ENCODE measurements at places on chromosomes 1 and 21. TPM values are rescaled to one million over a fixed set of nuclear protein-coding genes. Genes with fewer than 3 reads are reported as not detected.

ATG4C gene
- polyA plus RNA-seq, result 8.7 TPM

CFHR3 gene
- not detected for polyA plus RNA-seq

BGLAP gene
- 1.7 TPM for polyA plus RNA-seq

RABIF gene
- 9.4 TPM for polyA plus RNA-seq

AURKAIP1 gene
- polyA plus RNA-seq, result 359 TPM

GNG4 gene
- 4.5 TPM for polyA plus RNA-seq

NBPF4 gene
- polyA plus RNA-seq, result not detected

CNKSR1 gene
- polyA plus RNA-seq, result 8.8 TPM

ACBD6 gene
- 30.9 TPM for polyA plus RNA-seq

CASQ1 gene
- not detected for polyA plus RNA-seq

PERM1 gene
- 0.86 TPM for polyA plus RNA-seq

- DNase-seq, result no peak
- no peak overlapping the region for H3K4me3 ChIP-seq
- H3K27me3 ChIP-seq, result no peaks in the 10 kb centered on the region
- H3K4me1 ChIP-seq, result no peaks in the 10 kb centered on the region
- H3K27ac ChIP-seq, result no peak overlapping the region
Observed at GRCh38 chr1:174017231-174017970, 4.8 kb downstream of the RC3H1 start.

GRCh38 chr21:43805275-43805800, 16.0 kb downstream of the RRP1 start:
- peaks cover 9% of the 10 kb centered on the region for H3K36me3 ChIP-seq
- H3K4me1 ChIP-seq, result no peaks in the 10 kb centered on the region
- no peak for DNase-seq
- H3K4me3 ChIP-seq, result no peak overlapping the region
- no peak overlapping the region for H3K27ac ChIP-seq

DNA sequence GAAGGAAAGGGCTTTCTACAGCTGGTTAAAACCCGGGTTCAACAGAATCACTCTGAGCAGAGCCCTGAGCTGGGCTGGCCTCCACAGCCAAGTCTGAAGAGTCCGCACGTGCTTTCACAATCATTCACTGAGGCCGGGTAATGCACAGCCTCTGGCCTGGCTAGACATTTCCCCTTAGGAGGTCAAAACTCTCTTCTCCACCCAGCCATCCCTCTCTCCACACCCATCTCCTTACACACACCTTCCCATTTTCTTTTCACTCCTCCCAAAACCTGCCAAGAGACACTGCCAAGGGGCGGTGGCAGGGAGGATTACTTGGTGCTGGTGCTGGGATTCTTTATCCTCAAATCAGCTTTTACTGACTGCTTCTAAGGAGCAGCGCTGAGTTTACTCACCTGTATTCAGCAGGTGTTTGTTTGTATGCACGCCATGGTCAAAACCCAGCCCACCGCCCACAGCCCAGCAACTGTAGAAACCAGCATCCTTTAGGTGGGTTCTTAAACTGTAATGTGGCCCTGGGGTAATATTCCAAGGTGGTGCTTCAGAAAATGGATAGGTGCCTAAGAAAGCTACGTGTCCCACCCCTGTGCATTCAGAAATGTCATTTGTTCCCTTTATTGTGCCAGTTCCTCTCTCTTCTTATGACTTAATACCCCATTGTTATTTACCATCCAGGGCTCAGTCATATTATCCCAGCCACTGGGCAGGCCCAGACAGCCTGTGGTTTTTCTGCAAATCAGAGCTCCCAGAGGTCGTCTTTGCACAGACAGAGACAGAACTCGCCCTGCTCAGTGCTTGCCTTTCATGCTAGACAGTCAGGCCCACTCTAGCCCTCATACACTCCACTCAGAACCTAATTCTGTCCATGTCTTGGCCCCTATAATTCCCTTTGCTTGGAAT, 80.2 kb downstream of the ADSS2 start:
- H3K27ac ChIP-seq, result no peak overlapping the region
- H3K4me1 ChIP-seq, result no peaks in the 10 kb centered on the region
- no peak for DNase-seq
- H3K36me3 ChIP-seq, result no peaks in the 10 kb centered on the region
- no peak overlapping the region for H3K4me3 ChIP-seq

DNA sequence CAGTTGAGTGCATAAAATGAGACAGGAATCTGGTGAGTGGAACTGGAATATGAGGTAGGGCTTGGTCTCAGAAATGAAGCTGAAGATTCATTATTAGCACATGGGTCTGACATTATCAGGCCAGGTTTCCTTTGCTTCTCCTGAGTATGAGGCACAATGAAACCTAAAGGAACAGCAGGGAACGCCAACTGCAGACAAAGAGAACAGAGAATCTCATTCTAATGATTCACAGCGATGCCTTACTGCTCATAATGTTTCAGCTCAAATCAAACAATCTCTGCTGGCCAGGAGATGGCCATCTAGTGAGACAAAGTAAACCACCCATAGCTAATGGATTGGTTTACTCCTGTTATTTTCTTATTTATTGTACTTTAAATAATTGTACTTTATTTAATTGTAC, 133.5 kb downstream of the C1orf21 start:
- no peak overlapping the region for H3K27ac ChIP-seq
- no peaks in the 10 kb centered on the region for H3K27me3 ChIP-seq
- H3K36me3 ChIP-seq, result no peaks in the 10 kb centered on the region
- no peak for DNase-seq
- no peaks in the 10 kb centered on the region for H3K4me1 ChIP-seq

DNA sequence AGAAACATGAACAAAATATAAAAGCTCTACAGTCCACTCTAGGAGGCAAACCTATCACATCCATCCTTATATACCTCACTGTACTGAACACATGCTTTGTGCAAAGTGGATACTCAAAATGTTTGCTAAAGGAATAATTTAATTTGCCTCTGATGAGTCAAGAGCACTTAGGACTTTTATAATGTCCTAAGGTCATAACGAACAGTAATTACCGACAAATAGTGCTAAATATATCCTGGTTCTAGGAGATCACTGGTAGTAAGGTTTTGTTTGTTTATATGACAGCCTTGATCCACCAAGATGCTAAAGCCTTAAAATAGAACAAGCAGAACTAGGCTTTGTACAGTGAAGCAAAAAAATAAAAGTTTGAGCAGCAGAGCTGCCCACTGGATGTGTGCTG, 70.6 kb downstream of the GADD45A start:
- H3K27me3 ChIP-seq, result no peaks in the 10 kb centered on the region
- no peak for DNase-seq
- no peak overlapping the region for H3K4me3 ChIP-seq
- H3K4me1 ChIP-seq, result peaks cover 19% of the 10 kb centered on the region

GRCh38 chr1:72481420-72481970, 199.2 kb upstream of the NEGR1 start:
- H3K27ac ChIP-seq, result no peak overlapping the region
- H3K4me1 ChIP-seq, result no peaks in the 10 kb centered on the region
- no peaks in the 10 kb centered on the region for H3K36me3 ChIP-seq
- no peak overlapping the region for H3K4me3 ChIP-seq

GRCh38 chr1:102952400-102952799, 155.9 kb downstream of the COL11A1 start:
- no peak overlapping the region for H3K4me3 ChIP-seq
- H3K27me3 ChIP-seq, result no peaks in the 10 kb centered on the region
- no peaks in the 10 kb centered on the region for H3K36me3 ChIP-seq

DNA sequence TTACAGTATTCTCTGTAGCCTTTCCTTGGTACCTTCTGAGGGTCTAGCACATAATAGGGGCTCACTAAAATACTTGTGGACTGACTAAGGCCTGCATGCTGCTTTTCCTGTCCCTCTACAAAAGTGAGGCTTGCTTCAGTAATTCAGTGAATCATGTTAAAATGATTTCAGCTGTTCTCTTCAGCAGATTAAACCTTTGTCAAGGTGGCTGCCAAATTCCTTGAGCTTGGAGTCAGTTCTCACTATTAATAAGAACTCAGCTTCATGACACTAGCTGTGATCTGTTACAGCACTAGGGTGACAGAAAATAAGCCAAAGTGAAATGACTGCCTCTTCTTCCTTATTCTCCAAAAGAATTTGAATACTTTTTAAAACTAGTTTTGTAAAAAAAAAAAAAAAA, 128.8 kb downstream of the KCNN3 start:
- no peaks in the 10 kb centered on the region for H3K27me3 ChIP-seq
- H3K27ac ChIP-seq, result no peak overlapping the region
- H3K36me3 ChIP-seq, result no peaks in the 10 kb centered on the region

- no peak overlapping the region for H3K27ac ChIP-seq
- DNase-seq, result no peak
- H3K4me3 ChIP-seq, result no peak overlapping the region
- no peaks in the 10 kb centered on the region for H3K4me1 ChIP-seq
- H3K36me3 ChIP-seq, result no peaks in the 10 kb centered on the region
Observed at GRCh38 chr1:44609768-44610526, 64.3 kb downstream of the TMEM53 start.

DNA sequence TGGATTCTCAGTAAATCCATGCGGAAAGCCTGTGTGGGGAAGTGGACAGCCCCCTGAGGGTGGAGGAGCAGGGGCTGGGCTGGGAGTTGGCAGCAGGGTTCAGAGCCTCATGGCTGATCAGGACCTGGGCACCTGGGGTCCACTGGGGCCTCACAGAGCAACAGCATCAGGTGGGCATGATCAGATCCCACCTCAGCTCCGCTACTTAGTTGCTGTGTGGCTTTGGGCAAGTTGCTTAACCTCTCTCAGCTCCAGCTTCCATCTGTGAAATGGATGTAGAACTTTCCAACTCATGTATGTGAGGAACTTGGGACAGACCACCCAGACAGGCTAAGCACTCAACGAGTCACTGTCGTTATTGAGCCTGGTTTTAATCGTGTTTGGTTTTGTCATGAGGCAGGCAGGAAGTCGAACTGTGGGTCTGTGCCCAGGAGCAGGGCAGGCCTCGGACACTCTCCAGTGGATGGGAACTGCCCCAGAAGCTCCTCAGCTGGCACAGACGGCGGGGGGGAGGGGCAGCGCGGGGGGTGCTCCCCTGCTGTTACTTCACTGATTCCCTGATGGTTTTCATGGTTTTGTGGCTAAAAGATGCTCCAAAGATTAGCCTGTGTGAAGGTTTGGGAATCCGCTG, 155.8 kb upstream of the TMEM51 start:
- H3K4me1 ChIP-seq, result peaks cover 45% of the 10 kb centered on the region
- H3K27ac ChIP-seq, result no peak overlapping the region
- no peak for DNase-seq
- H3K36me3 ChIP-seq, result no peaks in the 10 kb centered on the region
- no peaks in the 10 kb centered on the region for H3K27me3 ChIP-seq

DNA sequence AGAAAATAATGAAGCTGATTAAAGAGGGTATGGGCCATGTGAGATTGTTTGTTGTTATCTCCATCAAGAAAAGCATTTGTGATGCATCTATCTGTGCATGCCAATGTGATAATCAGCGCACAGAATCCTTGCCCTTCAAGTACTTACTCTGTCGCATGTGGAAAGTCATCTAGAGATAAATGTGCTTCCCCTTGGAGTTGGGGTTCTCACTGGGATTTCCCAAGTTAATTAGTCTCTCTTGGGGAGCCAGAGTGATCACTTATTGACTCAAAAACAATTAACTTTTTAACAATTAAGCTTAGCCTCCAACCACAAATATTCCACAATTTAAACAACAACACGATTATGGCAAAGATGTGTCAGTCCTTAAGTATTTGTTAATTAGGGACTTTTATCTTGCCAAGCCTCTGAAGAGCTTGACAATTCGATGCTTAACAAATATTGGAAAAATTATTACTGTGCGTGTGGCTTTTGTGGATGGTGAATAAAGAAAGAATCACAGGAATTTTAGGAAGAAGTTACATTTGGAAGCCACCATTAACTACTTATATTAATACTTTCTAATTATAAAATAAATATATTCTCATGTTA, 17.5 kb downstream of the RHOU start:
- no peak overlapping the region for H3K27ac ChIP-seq
- H3K27me3 ChIP-seq, result no peaks in the 10 kb centered on the region
- DNase-seq, result no peak
- H3K4me3 ChIP-seq, result no peak overlapping the region
- no peaks in the 10 kb centered on the region for H3K36me3 ChIP-seq

- H3K27me3 ChIP-seq, result no peaks in the 10 kb centered on the region
- no peaks in the 10 kb centered on the region for H3K4me1 ChIP-seq
- H3K4me3 ChIP-seq, result no peak overlapping the region
- no peak for DNase-seq
Observed at GRCh38 chr1:181557313-181557712, 74.0 kb downstream of the CACNA1E start.

DNA sequence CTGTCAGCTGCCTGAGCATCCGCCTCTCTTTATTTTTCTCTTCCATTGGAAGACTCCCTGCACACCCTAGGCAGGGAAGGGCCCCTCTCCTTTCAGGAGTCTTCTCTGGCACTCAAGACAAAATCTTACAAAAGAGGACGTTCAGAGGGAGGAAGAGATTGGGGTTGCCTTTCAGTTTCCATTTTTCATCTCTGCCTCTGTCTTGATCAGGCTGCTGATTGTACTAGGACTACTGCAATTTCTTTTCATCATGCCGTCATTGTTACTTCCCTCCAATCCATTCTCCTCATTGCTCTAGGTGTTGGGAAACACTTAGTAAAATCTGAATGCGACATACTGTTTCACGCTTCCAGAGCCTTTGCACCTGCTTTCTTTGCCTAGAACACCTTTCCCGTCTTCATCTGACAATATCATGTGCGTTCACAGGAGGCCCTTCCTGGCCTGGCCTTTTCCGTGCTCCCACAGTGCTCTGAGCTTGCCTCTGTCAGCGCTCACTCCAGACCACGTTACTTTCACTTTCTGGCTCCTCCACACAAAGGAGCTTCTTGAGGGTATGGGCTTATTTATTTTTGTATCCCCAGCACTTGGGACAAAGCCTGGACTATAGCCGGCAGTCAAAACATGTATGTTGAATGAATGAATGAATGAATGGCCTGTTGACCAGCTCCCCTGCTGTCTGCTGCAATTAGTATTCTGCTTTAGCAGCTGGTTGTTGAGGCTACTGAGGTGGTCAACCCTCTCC, 10.9 kb downstream of the LRRC71 start:
- H3K27me3 ChIP-seq, result peaks cover 11% of the 10 kb centered on the region
- H3K27ac ChIP-seq, result no peak overlapping the region
- no peak overlapping the region for H3K4me3 ChIP-seq
- no peak for DNase-seq
- H3K36me3 ChIP-seq, result no peaks in the 10 kb centered on the region
- H3K4me1 ChIP-seq, result no peaks in the 10 kb centered on the region

Data from kidney (tissue), 22 donors.